Calu3 (cell line): ENCODE measurements at places on chromosomes 5 and 9. TPM values are rescaled to one million over a fixed set of nuclear protein-coding genes. Genes with fewer than 3 reads are reported as not detected.
A peak's percentile ranks its signal among the peaks of the same experiment; 100 is the strongest.

Gene CFAP77
- total RNA-seq, result not detected in 2 replicates

DNA sequence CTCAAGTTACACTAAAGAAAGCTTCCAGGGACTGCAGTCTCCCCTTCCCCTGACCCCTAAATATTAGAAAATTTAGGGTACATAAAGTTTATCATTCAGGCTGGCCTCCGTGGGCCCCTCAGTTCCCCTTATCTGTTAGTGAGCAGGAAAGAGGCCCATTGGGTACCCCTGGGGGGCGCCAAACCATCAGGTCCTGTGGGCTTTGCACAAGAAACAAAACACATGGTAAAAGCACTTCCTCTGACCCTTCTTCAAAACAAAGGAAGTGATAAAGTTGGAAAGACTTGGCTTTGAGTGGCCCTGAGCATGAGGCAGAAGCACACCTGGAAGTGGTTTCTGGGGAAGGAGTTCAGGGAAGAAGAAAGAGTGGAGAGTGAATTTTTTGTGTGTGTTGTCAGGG lies 213.0 kb downstream of the SMARCA2 start:
- no peak overlapping the region for H3K4me3 ChIP-seq
- no peaks in the 10 kb centered on the region for H3K36me3 ChIP-seq

GRCh38 chr5:163658702-163659567 lies 153.5 kb downstream of the MAT2B start:
- no peak overlapping the region for H3K27ac ChIP-seq
- DNase-seq, result no peak
- H3K4me1 ChIP-seq, result no peaks in the 10 kb centered on the region
- H3K27me3 ChIP-seq, result no peaks in the 10 kb centered on the region
- no peak overlapping the region for H3K4me3 ChIP-seq

DNA sequence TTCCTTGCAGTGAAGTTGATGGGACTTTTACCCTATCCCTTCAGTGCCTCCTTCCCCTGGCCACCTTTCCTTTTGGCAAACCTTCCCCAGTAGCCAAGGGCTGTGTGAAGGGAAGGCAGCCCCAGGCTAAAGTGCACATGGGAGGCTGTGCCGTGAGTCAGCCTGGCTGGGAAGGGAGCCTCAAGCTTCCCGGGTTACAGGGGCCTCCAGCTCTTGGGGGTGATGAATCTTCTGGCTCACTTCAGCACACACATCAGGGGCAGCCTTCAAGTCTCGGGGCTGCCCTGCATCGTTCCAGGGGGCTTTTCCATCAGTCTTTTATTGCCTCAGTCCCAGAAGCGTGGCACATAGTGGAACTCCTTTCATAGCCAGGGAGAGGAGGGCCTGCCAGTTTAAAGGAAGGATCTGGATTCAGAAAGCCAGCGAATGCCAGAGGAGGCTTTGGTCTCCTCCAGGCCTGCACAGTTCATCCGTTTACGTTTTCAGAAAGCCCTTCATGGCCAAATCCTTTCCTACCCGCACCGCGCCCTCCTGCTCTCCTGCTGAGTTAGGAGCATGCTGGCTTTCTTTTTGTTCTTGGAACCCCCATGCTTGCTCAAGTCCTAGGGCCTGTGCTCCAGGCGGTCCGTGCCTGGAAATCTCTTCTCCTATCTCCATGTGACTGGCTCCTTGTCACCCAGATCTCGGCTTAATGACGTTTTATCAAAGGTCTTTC lies 134.8 kb upstream of the KLF4 start:
- no peak overlapping the region for H3K4me3 ChIP-seq
- no peaks in the 10 kb centered on the region for H3K36me3 ChIP-seq
- no peaks in the 10 kb centered on the region for H3K4me1 ChIP-seq

- no peak overlapping the region for H3K27ac ChIP-seq
- no peaks in the 10 kb centered on the region for H3K4me1 ChIP-seq
- no peaks in the 10 kb centered on the region for H3K36me3 ChIP-seq
- no peak overlapping the region for H3K4me3 ChIP-seq
- H3K27me3 ChIP-seq, result peaks cover 88% of the 10 kb centered on the region
These were observed 207.0 kb upstream of the PANK3 start for GRCh38 chr5:168786147-168786546.

GRCh38 chr9:75691408-75691807 lies 199.1 kb upstream of the PCSK5 start:
- H3K36me3 ChIP-seq, result no peaks in the 10 kb centered on the region
- H3K27ac ChIP-seq, result no peak overlapping the region
- peaks cover 60% of the 10 kb centered on the region for H3K27me3 ChIP-seq
- H3K4me1 ChIP-seq, result no peaks in the 10 kb centered on the region
- no peak overlapping the region for H3K4me3 ChIP-seq
- DNase-seq, result no peak

Gene SHOC1
- not detected in 2 replicates for total RNA-seq

Gene C9orf50
- total RNA-seq, result not detected in 2 replicates

Gene IQGAP2
- total RNA-seq, result 13.4 and 25.0 TPM in 2 replicates

Gene CCDC152
- 15.7 and 16.3 TPM in 2 replicates for total RNA-seq

DNA sequence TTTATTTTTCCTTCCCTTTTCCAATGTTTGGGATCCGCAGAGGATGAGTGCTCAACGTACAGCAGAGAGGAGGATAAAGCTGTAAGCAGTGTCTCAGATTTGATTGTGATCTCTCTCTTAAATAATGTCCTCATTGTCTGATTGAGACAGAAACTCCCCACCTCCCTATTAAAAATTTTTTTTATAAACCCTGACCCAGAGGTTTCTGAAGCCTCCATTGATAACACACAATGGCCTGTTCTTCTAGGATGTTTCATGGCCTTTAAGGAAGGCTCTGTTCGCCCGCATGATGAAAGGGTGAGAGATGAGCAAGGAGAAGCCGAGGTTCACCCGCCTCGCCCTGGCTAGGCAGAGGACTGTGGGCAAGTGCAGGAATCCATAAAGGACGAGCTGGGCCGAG lies 138.2 kb upstream of the GAS1 start:
- DNase-seq, result no peak
- no peaks in the 10 kb centered on the region for H3K36me3 ChIP-seq
- H3K27ac ChIP-seq, result no peak overlapping the region

DNA sequence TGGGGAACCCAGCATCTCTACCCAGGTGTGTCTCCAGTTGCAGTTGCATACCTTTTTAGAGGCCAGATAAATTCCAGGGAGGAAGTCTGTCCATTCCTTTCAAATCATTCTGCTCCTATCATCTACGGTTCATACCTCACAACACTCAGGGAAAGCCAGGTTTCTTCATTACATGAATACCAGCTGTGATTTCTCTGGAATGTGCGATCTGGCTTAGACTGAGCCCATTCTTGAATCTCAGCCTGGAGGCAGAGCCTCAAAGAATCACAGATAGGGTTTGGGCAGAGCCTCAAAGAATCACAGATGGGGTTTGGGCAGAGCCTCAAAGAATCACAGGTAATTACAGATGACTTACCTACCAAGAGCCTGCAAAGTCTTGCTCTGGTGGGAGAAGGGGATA lies 7.2 kb downstream of the P4HA2 start:
- H3K27ac ChIP-seq, result no peak overlapping the region
- H3K4me3 ChIP-seq, result no peak overlapping the region
- H3K36me3 ChIP-seq, result peaks cover 7% of the 10 kb centered on the region
- H3K4me1 ChIP-seq, result peaks cover 13% of the 10 kb centered on the region

DNA sequence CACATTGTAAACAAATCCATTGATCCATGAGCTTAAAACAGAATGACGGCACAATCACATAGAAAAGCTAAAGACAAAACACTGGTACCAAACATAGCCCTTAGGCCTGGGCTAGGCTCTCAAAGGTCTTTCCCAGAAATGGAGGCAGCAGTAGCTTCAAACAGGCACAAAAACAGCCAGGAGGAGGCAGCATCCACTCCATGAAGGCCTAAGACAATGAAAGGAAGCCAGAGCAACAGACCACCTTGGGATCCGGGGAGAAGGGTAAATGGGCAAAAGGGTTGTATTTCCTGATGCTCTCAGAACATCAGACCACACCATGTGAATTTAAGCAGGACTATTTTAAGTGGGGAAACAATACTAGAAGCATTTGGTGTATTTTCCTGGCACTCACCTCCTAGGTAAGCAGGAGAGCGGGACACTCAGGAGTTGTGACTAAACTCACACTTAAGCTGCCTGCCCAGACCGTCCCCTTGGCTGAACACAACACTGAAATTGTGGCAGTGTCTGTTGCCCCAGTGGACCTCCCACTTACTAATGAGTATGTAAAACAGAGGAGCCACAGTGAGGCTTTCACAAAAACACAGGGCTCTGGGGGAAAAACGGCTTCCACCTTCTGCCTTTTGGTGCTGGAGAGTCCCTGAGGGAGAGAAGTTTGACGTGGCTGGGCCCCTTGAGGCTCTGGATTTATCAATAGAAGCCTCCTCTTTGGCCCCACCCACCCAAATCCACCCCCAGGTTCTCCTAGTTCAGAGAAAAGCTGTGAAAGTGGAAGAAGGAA lies 11.9 kb downstream of the GNPDA1 start:
- H3K27me3 ChIP-seq, result no peaks in the 10 kb centered on the region
- H3K36me3 ChIP-seq, result peaks cover 40% of the 10 kb centered on the region
- H3K27ac ChIP-seq, result no peak overlapping the region
- no peak overlapping the region for H3K4me3 ChIP-seq
- peak; percentile 15 for DNase-seq
- no peaks in the 10 kb centered on the region for H3K4me1 ChIP-seq

DNA sequence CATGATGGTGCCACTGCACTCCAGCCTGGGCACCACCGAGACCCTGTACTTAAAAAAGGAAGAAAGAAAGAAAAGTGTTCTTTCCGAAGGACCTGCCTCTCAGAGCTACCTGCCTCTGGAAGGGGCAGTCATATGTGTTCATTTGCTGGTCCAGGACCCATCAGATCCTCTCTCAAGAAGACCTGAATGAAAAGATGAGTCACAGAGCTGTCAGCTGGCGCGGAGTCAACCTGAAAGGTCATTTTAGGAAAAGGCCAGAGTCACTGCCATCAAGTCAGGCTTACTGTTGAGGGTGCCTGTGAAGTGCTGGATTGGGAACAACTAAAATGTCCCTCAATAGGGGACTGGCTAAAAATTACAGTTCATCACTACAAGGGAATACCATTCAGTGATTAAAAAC lies 14.9 kb upstream of the HRH2 start:
- H3K27me3 ChIP-seq, result peaks cover 9% of the 10 kb centered on the region
- no peaks in the 10 kb centered on the region for H3K4me1 ChIP-seq
- H3K4me3 ChIP-seq, result no peak overlapping the region

GRCh38 chr9:17863213-17863883 lies 284.5 kb downstream of the SH3GL2 start:
- DNase-seq, result no peak
- H3K27ac ChIP-seq, result no peak overlapping the region
- no peaks in the 10 kb centered on the region for H3K4me1 ChIP-seq
- no peaks in the 10 kb centered on the region for H3K36me3 ChIP-seq
- no peaks in the 10 kb centered on the region for H3K27me3 ChIP-seq
- no peak overlapping the region for H3K4me3 ChIP-seq

GRCh38 chr5:14373685-14374084 lies 207.9 kb upstream of the OTULINL start:
- H3K27ac ChIP-seq, result no peak overlapping the region
- no peaks in the 10 kb centered on the region for H3K4me1 ChIP-seq
- no peak for DNase-seq
- peaks cover 56% of the 10 kb centered on the region for H3K36me3 ChIP-seq
- no peaks in the 10 kb centered on the region for H3K27me3 ChIP-seq
- no peak overlapping the region for H3K4me3 ChIP-seq

Gene LCN1
- total RNA-seq, result not detected in 2 replicates

GRCh38 chr9:2414465-2414864 lies 207.1 kb upstream of the VLDLR start:
- H3K36me3 ChIP-seq, result no peaks in the 10 kb centered on the region
- no peaks in the 10 kb centered on the region for H3K4me1 ChIP-seq
- H3K27me3 ChIP-seq, result no peaks in the 10 kb centered on the region

GRCh38 chr5:25090854-25091253 lies 446.1 kb upstream of the CDH10 start:
- H3K27me3 ChIP-seq, result no peaks in the 10 kb centered on the region
- no peaks in the 10 kb centered on the region for H3K4me1 ChIP-seq
- no peak for DNase-seq
- H3K4me3 ChIP-seq, result no peak overlapping the region
- no peak overlapping the region for H3K27ac ChIP-seq

GRCh38 chr5:39106322-39106721 lies 32.1 kb upstream of the RICTOR start:
- H3K27ac ChIP-seq, result no peak overlapping the region
- no peak for DNase-seq
- H3K4me1 ChIP-seq, result peaks cover 34% of the 10 kb centered on the region
- H3K36me3 ChIP-seq, result no peaks in the 10 kb centered on the region
- no peak overlapping the region for H3K4me3 ChIP-seq

- H3K27me3 ChIP-seq, result no peaks in the 10 kb centered on the region
- no peak overlapping the region for H3K27ac ChIP-seq
- no peaks in the 10 kb centered on the region for H3K36me3 ChIP-seq
- DNase-seq, result no peak
These were observed 11.5 kb upstream of the ANKRD55 start for GRCh38 chr5:56244627-56245026.

GRCh38 chr9:36346569-36346968 lies 53.5 kb downstream of the RNF38 start:
- no peak for DNase-seq
- no peak overlapping the region for H3K4me3 ChIP-seq
- H3K27ac ChIP-seq, result no peak overlapping the region
- H3K36me3 ChIP-seq, result no peaks in the 10 kb centered on the region

Gene PPP3R2
- total RNA-seq, result not detected in 2 replicates

Gene BSPRY
- 14.5 and 17.4 TPM in 2 replicates for total RNA-seq

Gene NCS1
- total RNA-seq, result 14.4 and 16.1 TPM in 2 replicates

GRCh38 chr5:150256410-150257064 lies 33.0 kb downstream of the CAMK2A start:
- H3K36me3 ChIP-seq, result no peaks in the 10 kb centered on the region
- H3K27ac ChIP-seq, result no peak overlapping the region
- no peak overlapping the region for H3K4me3 ChIP-seq
- DNase-seq, result no peak
- no peaks in the 10 kb centered on the region for H3K4me1 ChIP-seq

Gene C9
- not detected in 2 replicates for total RNA-seq

DNA sequence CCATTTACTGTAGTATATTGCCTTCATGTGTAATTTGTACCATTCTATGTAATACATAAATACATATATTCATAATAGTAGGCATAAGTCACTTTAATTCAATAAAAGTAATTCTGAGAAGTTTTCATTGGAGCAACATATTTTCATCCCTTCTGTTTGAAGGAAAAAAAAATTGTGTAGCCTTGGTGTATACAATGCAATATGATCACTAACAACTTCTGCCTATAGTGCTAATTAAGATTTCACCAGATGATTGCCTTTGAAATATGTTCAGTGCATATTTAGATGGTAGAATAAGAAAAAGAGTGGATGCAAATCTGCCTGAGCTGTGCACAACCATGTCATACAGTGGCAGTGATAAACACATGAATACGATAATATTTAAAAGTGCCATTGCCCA lies 996.8 kb downstream of the EFNA5 start:
- H3K4me1 ChIP-seq, result no peaks in the 10 kb centered on the region
- H3K27me3 ChIP-seq, result no peaks in the 10 kb centered on the region
- no peaks in the 10 kb centered on the region for H3K36me3 ChIP-seq
- H3K4me3 ChIP-seq, result no peak overlapping the region
- H3K27ac ChIP-seq, result no peak overlapping the region

- no peaks in the 10 kb centered on the region for H3K4me1 ChIP-seq
- no peak overlapping the region for H3K27ac ChIP-seq
- H3K4me3 ChIP-seq, result no peak overlapping the region
- H3K27me3 ChIP-seq, result no peaks in the 10 kb centered on the region
- DNase-seq, result no peak
- H3K36me3 ChIP-seq, result no peaks in the 10 kb centered on the region
These were observed 2.7 kb downstream of the CXCL14 start for GRCh38 chr5:135576075-135576599.
